NCI-H1417 (cell line): ENCODE measurements at places on chromosomes 16 and 17.

DNA sequence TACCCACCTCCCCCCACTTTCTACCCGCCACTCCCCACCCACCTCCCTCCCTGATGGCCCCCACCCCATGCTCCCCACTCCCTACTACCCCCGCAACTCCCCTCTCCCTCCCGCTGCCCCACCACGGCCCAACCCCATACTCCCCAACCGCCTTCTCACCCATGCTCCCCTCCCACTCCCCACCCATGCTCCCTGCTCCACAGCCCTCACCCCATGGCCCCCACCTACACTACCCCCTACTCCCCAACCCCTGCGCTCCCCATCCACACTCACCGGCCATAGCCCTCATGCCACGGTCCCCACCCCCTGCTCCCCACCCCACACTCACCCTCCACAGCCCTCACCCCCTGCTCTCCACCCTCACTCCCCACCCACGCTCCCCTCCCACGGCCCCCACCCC, 13.9 kb downstream of the COTL1 start:
- no peak for DNase-seq

DNA sequence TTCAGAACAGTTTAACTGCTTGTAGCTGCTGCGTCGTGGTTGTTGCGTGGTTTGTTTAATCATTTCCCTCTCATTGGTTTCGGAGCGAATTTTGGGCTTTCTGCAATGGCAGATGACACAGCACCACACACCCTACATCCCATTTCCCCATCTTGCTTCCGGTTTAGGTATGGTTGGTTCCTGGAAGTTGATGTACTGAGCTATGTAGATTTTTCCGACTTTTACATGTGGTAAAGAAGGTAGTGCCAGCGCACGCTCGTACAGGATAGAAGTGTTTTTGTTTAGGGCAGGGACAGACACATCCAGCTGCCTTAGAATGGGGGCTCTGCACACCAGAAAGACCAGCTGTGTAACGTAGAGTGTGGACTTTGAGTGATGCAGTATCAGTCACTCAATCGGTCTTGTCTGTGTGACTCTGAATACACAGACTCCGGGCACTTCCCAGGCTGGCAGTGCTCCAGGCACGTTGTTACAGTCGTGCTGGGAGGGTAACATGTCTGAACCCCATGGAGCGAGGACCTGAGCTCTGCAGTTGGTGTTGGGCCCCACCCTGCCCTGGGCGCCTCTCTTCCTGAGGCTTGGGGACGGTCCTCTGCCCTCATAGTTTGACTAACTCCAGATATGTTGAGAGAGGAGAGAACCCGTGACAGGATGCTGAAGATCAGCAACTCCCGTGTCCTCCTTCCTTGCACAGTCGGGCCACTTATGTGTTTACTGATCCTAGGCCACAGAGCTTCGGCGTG, 172.0 kb upstream of the CHMP6 start:
- DNase-seq, result no peak

DNA sequence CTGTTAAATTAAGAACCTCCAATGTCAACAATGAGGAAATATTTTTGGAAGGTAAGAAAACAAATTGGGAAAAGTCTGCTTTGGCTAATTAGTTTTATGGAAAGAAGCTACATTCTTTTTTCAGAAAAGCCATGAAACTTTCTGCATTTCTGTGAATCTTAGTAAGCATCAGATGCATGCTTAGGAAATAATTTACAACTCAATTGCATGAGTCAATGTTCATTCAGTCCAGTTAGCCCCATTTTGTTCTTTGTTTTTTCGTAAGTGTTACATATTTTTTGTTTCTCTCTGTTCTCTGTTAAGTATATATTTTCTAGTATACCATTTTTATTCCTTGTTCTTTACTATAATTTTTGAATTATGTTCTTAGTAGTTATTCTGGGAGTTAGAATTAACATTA, 195.2 kb upstream of the KIF2B start:
- DNase-seq, result no peak

GRCh38 chr17:3808701-3809100, 7.7 kb upstream of the ITGAE start:
- no peak for DNase-seq

DNA sequence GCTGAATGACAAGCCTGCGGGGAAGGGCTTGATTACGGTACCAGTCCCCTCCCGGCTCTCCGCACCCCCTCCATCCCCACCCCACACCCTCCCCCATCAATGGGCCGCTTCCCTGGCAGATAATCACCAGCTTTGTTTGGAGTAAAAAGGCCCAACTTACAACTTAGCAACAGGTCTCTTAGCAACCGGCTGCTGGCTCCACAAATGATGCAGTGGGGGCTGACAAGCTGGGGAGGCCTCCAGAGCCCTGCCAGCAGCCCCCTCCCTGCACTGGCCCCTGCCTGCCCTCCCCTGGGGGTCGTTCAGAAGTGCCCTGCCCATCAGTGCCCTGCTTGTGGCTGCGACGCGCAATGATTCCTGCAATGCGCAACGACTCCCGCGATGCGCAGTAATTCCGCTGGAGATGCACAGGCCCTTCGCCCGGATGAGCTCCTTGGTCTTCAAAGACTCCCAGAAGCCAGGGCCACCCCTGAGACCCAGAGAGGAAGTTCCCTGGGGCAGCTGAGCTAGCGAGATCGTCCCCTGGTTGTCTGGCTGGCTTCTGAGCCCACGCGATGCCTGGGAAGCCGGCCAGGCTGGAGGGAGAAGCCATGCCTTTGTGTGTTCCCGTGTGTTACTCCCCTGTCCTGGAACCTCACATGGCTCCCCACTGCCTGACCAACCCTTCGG, 23.3 kb downstream of the CPNE2 start:
- peak; percentile 9 for DNase-seq

- DNase-seq, result peak; percentile 54
Observed at GRCh38 chr17:40779181-40779909, 3.0 kb downstream of the KRT27 start.

- no peak for DNase-seq
Observed at GRCh38 chr17:56629531-56630075, 36.1 kb downstream of the NOG start.

DNA sequence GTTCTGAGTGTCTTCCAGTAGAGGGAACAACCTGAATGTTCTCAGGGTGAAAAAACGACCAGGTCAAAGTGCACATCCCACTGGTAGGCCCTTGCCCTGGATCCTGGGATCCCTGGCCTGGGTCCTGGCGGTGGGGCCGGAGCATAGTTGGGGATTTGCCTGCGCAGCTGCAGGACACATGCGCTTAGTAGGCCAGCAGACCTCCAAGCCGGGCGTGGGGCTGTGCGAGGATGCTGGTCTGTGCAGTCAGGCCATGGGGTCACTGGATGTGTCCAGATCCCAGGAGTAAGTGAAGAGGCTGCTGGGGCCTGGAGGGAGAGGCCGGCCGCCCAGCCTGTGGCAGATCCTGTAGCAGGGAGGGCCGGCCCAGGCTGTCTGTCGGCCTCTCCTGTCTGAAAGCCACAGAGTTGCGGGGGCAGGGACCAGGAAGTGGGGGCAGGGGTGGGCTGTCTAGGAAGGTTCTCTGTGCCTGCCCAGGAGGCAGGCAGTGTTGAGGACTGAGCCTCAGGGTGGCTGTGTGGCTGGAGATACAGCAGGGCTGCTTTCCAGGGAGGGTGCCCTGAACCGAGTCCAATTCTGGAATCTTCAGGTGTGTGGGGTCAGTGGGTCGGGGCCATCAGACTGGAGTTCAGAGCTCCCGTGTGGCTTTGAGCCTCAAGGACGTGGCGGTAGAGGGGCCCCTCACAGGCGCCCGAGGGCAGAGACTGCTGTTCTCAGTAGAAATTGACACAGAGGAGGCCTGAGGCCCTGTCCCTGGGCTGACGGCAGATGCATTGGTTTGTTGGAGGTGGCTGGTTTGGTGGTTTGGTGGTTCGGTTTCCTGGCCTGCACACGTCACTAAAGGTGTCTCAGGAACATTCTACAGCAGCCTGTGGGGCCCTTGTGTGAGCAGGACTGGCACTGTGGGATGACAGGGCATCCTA, 17.2 kb upstream of the NUDT16L1 start:
- DNase-seq, result no peak

GRCh38 chr16:20329392-20330138, 2.3 kb upstream of the GP2 start:
- no peak for DNase-seq

GRCh38 chr17:76681222-76682137, 29.3 kb downstream of the MXRA7 start:
- DNase-seq, result peak; percentile 76

DNA sequence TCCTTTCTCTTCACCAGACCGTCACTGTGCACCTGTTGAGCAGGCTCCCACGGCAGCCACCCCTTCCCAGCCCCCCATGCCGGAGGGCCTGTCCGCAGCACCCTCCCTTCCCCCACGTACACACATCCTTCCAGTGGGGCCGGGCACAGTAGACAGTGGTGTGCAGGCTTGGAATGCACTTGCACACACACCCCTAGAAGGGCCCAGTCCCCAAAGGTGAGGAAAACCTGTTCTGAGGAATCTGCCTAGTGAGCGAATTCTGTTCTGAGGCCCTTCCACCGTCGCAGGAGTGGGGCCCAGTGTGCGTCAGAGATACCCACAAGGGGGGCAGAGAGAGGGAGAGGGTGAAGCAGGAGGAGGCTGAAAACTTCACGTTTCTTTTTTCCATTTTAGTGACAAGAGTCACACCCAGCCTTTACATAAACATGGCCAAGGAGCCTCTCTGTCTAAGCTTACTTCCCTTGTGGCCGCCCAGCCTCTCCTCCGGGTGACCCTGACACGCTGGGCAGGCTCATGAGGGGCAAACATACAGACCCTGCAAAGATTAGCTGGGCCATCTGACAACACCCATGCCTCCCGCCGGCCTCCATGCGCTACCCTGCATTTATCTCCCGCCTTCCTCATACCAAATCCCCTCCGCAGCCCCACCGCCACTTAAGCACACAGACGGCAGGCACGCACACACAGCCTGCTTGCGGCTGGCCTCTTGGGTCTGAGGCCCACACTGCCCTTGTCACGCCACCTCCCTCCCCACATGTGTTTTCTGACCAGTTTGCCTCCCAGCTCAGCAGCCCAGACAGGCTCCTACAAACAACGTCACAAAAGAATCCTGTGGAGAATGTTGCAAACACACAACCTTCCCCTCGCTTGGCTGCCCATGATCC, 1.8 kb downstream of the ZBTB4 start:
- DNase-seq, result no peak

DNA sequence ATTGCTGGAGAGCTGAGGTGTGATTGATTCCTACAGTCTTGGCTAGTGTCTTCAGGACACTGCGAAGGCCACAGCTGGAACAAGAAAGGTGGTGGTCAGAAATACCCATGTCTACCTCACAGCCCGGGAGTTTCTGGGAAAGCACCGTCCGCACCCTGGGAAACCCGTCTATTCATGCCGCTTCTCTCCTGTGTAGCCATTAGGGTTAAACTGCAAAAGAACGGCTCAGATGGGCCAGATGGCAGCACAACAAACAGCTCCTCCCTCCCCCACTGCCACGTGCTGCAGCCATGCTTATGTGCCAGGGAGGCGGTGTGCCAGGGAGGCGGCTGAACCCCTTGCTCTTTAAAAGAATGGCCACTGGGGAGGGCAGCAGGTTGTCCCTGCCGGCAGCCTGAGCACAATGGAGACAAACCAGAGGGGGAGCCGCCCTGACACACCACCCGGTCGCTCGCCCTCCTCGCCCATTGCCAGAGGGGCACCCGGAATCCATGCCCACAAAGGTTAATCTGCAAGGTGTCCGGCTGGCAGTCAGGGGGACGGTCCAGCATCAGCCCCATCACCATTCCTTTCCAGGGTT, 65.2 kb downstream of the CYTH1 start:
- peak; percentile 50 for DNase-seq

DNA sequence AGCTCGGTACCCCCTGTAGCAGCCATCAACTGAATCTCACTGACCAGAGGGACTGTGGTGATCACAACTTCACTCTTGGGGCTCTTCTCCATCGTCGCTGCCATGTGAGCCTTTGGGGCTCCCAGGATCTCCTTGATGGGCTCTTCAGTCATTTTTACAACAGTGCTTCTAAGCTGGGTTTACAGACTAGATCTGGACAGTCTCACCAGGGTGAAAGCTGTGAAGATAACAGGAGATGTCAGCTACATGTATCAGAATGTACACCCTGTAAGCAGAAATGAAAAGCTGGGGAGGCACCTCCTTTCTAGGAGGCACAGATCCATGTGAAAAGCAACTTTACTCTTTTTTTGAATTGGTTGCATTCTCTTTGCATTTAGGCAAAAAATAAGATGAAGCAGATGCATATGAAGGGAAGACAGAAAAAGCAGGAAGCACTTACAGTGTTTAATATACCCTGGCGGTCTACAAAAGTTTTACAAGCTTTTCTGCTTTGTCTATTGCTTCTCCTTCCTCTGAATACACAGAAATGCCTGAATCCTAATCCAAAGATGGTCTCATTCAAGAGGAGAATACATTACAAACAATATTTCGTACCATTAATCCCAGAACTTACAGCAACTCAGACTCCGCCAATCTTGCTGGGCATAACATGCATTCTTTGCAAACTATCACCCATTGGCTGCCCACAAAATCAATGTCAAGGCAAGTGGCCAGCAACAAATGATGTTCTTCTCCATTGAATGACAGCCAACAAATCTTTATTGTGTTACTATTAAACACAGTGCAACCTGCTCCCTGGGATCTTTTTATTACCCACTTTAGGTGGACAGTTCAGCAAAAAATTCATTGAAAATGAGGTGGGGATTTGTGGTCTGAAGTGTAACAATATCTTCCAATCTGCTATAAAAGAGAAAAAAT, 1.5 kb downstream of the TMEM100 start:
- no peak for DNase-seq

- no peak for DNase-seq
Observed at GRCh38 chr16:19472482-19472881, 49.4 kb downstream of the GDE1 start.

- DNase-seq, result no peak
Observed at GRCh38 chr16:59634004-59634579, 900.0 kb upstream of the GOT2 start.

DNA sequence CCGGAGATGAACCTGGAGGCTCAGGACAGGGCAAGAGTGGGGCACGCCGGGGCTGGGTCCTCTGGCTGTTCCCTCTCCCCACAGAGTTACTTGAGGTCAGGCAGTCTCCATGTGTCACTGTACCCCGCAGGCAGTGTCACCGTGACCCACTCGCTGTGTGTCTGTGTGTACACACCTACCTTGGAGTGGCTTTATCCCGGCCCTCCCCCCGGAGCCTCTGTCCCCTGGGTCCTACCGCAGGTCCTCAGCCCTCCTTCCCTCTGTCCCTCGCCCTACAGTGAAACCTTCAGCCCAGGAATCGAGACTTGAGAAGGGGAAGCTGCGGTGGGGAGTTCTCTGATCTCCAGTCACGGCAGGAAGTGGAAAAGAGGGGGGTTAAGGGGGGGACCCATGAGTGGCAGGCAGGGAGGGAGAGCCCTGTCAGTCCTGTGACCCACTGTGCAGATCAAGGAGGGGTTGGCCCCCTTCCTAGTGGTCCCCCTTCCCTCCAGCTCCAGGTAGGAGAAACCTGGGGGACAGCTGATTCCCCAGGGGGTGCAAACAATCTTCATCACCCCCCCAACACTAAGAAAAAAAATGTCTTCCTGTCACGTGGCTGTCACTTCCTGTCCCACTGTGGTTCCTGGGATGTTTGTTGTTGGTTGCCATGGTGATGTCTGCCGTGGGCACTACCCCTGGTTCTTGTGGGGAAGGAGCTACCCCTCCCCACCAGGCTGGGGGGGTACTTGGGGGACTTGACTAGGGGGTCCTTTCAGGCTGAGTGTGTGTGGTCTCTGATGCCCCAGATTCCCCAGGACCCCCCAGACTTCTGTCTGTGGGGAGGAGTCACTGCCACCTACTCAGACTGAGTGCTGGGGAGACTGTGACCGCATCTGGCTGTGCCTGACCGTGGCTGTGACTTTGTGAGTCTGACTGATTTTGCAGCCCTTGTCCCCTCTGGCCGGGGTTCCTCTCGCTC, 13.7 kb downstream of the RARA start:
- DNase-seq, result peak; percentile 35

- no peak for DNase-seq
Observed at GRCh38 chr16:68764862-68765261, 27.8 kb downstream of the CDH1 start.
